Right hindlimb (tissue), 1 donor: ENCODE measurements at places on chromosomes 1 and 21.

- DNase-seq = no peak
Measured at GRCh38 chr1:209815931-209816341, 10.0 kb upstream of the IRF6 start.

GRCh38 chr1:87728169-87728568 is 399.5 kb downstream of the LMO4 start:
- DNase-seq = no peak

GRCh38 chr1:245440922-245441321 is 286.1 kb downstream of the KIF26B start:
- DNase-seq = no peak

- DNase-seq = no peak
Measured at GRCh38 chr1:59431566-59432294, 134.8 kb downstream of the FGGY start.

GRCh38 chr1:181809991-181810545 is 251.4 kb downstream of the ZNF648 start:
- DNase-seq = no peak

- DNase-seq = no peak
Measured at GRCh38 chr1:210920716-210921694, 212.9 kb downstream of the KCNH1 start.

- no peak for DNase-seq
Measured at GRCh38 chr1:219661464-219662092, 48.7 kb upstream of the ZC3H11B start.

DNA sequence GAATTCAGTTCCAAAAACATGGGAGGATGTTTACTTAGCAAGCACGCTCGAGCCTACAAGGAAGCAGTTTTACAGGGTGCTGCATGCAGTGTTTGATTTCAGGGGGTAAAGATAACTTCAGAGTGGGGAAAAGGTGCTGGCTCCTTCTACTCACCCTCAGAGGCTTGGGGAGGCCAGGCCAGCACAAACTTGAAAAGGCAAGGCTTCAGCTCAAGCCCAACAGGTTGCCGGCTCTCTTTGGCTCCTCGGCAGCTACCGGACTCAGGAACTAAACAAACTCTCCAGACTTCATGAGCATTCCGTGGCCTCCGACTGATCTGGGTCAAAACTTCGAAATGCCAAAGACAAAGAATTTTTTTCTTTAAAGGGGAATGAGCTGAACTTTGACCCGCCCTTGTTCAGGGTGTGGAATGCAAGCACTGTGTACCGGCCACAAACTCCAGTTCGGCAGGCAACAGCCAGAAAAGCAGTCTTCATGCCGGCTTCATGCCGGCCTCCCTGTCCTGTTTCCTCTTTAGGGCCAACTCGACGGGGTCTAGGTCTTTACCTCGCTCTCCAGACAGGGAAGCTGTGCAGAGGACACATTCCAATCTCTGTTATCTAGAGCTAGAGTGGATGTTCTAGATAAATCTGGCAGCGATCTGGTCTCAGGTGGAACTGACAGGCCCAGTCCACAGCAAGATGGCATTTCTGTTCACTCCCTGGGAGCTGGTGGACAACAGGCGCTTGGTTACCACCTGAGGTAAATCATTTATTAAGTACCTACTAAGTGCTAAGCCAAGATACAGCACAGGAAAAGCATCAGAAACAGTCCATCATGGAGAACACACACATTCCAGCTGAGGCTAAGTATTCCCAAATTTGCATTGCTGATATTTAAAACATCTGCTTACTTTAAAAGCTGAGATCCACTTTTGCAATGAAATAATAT is 75.0 kb downstream of the CD46 start:
- no peak for DNase-seq

DNA sequence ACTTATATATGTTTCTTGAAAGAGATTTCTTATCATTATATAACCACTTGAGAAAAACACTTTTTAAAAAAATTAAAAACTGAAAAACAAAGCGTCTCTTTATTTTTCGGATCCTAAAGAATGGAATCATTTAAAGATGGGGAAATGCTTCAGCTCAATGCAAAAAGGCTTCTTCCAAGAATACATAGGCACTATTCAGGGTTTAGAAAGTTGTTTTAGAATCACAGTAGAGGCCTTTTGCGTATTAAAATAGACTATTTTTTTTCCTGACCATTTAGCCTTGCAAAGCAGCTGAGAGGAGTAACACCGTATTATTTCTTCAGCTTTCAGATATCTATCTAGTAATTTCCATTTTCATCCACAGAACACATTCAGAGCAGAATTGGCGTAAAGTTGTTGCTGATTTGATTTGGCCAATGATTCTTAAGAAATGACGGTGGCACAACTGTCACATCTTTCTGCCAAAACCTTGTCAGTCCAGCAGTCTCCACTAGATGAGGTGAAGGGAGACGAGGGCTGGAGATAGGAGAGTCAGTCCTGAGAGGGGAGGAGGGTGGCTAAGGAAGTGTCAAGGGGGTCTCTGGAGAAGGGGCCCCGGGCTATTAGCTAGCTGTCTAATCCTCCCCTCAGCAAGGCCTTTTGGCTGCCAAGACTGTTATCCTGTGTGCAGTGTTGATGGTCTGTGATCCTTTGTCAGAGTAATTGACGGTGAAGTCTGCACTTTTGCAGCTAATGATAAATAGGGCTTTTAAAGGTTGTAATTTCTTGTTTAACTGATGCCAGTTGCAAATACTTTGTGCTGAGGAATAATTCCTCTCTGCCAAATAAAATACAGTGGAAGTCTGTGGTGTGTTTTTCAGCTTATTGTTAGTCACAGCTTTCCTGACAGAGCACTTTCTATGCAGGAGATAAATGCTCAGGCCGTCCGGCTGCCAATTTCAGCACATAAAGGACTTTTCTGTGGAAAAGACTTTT is 34.7 kb downstream of the PRRX1 start:
- DNase-seq = peak; percentile 61

GRCh38 chr1:31978843-31979400 is 34.7 kb upstream of the KHDRBS1 start:
- no peak for DNase-seq

DNA sequence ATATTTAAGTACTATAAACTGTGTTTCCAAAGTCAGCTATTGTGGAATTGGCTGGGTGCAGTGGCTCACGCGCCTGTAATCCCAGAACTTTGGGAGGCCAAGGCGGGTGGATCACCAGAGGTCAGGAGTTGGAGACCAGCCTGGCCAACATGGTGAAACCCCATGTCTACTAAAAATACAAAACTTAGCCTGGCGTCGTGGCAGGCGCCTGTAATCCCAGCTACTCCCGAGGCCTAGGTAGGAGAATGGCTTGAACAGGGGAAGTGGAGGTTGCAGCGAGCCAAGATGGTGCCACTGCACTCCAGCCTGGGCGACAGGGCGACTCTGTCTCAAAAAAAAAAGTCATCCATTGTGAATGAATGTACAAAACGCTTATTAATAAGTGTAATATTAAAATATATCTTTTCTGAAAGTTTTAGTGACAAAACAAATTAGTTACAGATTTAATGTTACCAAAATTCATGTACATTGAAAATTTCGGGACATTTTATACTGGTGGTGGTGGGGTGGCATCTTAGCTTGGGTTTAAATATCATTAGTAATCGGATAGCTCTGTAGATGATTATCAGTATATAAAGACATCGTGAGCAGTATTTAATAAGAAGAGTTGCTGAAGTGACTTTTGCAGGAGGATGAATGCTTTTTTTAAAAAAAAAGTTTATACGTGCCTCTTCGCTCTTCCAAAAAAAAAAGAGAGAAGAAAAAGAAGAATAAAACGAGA is 503 bp upstream of the SRSF11 start:
- DNase-seq = no peak

DNA sequence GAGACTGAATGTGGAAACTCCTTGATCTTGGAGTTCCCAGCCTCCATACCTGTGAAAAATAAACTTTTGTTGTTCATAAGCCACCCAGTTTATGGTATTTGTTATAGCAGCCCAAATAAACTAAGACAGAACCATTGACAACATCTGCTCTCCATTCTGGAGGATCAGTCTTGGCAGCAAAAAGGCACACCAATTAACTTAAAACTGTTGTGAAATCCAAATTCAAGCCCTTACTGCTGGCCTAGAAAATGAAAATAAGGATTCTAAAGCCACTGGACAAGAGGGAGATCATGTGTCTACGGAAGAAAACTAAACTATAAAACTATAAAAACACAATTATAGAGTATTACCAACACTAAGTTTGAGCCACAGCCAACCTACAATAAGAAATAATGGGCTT is 172.1 kb upstream of the RNPC3 start:
- DNase-seq = no peak

- DNase-seq = no peak
Measured at GRCh38 chr21:42654179-42654912, 925 bp downstream of the PDE9A start.

DNA sequence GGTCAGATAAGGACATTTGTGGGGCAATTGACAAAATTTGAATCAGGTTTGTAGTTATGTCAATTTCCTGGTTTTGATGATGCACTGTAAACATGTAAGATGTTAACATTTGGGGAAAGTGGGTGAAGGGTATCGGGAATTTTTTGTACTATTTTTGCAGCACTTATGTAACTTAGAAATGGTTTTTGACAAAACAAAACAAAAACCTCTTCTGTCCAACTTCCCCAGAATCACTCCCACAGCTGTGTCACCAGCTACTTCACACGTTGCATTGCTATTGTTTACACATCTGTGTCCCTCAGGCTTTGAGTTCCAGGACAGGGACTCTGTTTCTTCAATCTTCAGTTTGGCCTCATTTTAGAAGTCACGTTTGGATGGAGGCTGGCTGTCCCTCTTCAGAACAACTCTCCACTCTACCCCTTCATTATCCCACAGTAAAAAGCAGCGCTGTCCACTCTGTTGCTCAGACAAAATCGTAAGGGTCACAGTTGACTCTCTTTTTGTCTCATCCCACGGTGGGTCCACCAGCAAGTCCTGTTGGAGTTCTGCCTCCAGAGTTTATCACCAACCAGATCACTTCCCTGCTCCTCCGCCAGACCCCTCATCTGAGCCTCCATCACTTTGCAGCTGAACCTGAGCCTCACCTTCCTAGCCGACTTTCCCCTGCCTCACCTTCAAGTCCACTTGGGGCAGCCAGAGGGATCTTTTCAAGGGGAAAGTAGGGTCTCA is 63.2 kb downstream of the NENF start:
- DNase-seq = no peak

DNA sequence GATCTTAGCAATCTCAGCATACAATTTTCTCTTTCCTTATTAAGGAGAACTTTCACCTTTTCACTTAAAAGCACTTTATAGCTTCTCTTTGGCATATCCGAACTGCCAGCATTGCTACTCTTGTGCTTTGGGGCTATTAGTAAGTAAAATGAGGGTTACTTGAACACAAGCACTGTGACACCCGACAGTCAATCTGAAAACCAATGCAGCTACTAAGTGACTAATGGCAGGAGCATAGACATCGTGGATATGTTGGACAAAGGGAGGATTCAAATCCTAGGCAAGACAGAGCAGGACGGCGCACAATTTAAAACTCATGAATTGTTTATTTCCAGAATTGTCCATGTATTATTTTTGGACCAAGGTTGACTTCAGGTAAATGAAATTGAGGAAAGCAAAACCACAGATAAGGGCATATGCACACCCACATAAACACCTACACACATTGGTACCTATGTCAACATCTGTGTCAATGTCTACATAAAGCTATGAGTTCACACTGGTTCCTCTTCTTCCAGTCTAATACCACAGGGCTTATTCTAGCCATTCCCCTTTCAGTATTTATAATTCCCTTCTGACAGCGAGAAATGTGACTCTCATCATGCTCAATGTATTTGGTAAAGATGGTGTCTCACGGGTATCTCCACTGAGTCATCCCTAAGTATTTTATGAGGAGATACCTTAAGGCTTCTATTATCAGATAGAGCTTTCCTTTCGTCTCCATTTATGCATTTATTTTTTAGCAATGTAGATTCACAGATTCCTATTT is 75.3 kb upstream of the RALGPS2 start:
- DNase-seq = no peak

- DNase-seq = no peak
Measured at GRCh38 chr1:211606332-211606913, 27.5 kb upstream of the SLC30A1 start.

GRCh38 chr1:229941160-229941559 is 125.9 kb upstream of the GALNT2 start:
- no peak for DNase-seq

DNA sequence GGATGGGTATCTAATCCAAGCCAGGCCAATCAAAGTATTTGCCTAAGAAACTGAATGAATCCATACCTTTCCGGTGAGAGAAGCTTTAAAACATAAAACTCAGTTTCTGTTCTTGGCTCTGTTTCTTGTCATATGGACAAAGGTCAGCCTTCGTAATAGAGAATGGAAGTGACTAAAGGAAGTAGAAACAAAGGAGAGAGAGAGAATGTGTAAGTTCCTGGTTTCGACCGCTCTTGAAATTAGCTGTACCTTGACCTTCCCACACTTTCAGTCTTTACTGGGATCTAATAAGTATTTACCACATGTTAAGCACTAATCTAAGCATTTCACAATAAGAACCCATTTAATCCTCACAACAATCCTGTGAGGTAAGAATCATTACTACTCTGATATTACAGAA is 19.6 kb upstream of the CLCA4 start:
- no peak for DNase-seq

- DNase-seq = no peak
Measured at GRCh38 chr1:203046984-203047630, 20.8 kb downstream of the PPFIA4 start.

DNA sequence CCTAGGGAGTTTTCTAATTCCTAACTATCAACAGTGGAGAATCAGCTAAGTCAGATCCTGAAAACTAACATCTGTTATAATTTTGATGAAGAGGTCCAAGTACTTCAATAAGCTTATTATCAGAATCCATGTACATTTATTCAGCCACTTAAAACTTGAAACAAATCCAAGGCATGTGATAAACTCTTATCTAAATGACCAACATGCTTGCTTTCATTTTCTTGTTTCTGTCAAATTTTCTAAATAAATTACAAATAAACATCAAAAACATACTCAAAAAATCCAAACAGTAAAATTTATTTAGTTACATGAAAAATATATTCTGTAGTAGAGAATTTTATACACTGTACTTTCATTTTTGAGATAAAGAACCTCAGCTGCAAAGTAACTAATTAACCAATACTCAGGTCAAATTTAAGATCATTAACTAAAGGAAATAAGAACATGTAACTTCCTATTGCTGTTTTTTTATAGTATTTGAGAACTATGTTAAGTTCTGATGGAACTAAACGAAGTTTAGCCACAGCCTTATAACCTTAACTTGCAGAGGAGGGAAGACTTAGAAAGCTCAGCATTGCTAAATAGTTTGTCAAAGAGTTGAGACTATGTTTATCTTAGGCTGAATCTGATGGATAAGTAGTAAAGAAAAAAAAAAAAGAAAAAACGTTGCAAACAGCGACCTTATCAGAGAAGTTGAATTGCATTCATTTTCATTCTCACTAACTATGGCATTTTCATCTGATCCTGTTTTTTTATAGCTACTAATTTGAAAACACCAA is 44.9 kb downstream of the SYNJ1 start:
- no peak for DNase-seq

- DNase-seq = no peak
Measured at GRCh38 chr1:29469457-29469856, 233.1 kb downstream of the PTPRU start.

DNA sequence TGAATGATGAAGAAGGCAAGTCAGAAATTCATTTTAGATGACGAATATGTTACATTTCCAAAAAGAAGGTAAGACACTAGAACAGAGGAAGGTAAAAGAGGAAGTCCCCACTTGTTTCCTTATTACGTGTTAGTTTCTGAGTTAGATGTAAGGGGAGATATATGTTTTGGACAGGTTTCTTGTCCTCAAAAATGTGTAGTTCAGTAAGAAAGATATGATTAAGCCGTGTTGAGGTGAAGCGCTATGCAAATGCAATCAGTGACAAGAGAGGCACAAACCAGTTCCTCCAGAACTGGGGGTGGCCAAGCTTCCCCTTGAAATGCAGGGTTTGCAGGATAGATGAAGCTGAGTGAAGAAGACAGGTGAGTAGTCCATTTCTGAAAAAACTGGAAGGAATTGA is 293.3 kb upstream of the RUNX1 start:
- no peak for DNase-seq
